ENCODE measurements at places on chromosomes 3 and 15.

GRCh38 chr3:113628788-113629187 is 67.7 kb downstream of the USF3 start:
- no peak for DNase-seq

DNA sequence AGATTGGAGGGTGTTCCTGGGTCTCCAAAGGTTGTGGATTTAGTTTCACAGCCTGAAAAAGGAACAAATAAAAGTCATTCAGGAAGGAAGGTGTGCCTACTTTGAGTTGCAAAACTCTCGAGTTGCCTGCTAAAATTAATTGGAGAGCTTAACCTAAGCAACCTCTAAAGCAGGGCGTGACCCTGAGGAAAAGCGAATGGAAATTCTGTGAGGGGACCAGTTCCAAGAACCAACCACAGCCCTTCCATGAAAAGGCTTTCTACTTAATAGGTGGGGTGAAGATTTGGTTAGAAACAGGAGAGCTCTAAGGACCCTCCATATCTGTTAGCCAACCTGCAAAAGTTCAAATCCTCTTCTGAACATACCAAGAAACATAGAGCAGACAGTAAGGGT is 1.5 kb downstream of the CD80 start:
- DNase-seq: no peak

GRCh38 chr15:63503739-63504246 is 600 bp upstream of the USP3 start:
- peak; percentile 48 for DNase-seq

DNA sequence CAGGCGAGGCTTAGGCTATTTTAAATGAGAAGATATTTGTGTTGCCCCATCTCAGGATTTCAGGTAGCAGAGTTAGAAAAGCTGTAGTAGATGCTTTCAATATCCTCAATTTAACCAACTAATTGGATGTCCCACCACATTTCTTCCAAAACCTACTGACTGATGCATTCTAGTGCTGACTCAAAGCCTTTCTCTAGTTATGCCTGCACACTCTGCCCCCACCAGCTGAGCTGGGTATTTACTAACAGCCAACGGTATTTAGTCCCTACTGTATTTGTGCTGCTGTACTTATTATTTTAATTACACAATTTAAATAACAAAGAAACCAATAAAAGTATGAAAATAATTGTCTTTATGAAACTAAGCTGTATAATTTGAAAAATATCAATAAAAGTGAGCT is 139.5 kb downstream of the OSBPL10 start:
- DNase-seq: no peak

DNA sequence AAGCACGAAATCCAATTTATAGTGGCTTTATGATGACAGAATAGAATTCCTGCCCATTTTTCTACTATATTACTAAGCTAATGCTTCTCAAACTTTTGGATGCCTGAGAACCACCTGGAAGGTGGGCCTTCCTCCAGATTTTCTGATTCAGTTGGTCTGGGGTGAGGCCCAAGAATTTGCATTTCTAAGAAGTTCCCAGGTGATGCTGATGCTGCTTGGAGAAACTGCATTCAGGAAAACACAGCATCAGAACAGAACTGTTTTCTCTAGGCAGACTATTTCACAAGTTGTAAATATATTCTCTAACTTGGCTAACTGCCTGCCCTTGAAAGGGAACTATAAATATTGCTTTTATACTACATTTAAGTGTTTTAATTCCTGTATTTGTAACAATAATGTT is 644.9 kb upstream of the DPPA4 start:
- no peak for DNase-seq

DNA sequence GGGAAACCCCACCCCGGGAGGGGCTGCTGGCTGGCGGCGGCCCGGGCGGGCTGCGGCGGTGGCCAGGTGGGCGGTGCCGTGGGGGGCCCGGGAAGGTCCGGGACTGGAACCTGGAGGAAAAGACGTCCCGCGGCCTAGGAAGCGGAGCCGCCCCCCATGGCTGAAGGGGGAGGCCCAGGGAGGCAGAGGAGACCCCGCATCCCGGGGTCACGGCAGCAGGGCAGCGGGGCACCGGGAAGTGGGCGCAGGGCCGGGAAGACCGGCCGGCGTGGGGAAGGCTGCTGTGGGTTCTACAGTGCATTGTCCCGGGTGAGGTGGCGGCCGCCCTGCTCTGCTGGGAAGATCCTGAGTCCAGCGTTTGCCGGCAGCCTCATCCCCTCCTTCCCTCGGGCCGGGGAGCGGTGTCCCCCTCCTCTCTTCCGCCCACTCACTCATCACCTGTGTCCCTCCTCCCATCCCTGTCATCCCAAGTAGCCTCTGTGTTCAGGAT is 525 bp upstream of the FSTL1 start:
- DNase-seq: no peak

DNA sequence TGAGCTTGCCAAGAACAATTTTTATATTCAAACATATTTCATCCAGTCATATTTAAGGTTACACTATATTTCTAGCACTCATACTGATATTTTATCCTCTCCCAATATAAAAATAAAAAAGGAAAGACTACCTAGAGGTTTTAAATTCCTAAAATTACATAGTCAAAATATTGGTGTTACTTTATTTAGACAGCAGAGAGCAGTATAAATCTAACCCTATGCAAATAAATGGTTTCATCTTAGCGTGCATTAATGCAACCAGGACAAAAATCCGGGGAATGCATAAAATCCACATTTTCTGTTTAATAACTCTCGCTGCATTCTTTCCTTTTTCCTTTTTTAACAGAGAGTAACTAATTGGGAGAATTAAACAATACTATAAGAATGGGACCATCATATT is 1447.4 kb upstream of the ALCAM start:
- no peak for DNase-seq

All from tibial nerve (tissue), 4 donors.